ENCODE measurements at places on chromosomes 1 and 21.

DNA sequence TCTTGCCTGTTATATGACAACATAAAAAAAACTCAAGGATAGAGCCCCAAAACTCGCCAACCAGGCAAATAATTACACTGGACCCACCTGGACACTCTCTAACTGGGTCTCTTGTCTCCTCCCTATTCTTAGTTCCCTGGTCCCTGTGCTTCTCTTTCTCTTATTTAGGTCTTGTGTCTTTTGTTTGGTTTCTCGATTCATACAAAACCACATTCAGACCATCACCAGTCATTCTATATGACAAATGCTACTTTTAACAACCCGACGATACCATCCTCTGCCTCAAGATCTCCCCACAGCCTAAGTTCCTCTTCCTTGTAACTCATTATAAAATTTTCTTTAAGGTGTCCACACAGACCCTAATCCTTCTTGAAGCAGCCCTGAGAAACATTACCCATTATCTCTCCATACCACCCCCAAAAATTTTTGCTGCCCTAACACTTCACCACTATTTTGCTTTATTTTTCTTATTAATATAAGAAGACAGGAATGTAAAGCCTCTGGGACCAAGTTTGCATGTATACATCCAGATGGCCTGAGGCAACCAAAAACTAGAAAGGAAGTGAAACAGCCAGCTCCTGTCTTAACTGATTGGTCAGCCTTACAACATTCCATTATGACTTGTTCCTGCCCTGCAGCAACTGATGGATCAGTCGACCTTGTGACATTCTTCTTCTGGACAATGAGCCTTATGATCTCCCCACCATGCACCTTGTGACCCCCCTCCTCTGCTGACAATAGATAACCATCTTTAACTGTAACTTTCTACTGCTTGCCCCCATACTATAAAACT is 638.2 kb downstream of the AMY1C start:
- no peak for DNase-seq

DNA sequence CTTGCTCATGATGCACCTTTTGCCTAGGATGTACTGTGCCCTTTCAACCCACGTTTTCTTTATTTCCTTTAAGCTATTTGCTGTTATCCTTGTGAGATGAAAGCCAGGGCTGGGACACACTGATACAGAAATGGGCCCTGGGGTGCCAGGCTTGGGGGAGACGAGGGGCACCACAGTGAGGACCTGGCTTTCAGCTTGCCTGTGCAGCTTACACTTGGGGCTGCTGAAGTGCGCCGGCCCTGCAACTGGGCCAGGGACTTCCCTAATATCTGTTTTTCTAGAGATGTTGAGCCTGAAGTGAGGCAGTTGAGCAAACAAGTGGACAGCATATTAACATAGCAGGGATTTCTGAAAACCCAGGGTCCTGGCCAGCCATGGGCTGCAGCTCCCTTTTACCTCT is 42.5 kb upstream of the SLC19A1 start:
- DNase-seq, result no peak

DNA sequence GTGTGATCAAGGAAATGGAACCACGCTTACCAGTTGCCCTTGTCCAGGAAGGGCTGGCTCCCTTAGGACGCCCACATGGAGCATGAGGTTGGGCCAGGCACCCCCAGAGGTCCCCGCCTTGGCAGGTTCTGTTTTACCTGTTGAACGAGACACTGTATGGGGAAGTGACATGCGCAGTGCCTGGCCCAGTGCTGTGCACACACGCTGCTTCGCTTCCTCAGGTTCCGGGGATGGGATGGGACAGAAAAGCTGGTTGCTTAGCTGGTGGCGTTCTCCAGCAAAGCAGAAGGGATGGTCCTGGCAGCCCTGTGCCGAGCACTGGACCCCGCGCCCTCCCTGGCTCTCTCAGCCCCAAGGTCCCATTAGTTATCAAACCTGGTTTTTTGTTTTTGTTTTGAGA is 20.7 kb downstream of the SLC66A1 start:
- DNase-seq, result no peak

GRCh38 chr1:54485416-54485815 is 62.6 kb upstream of the ACOT11 start:
- DNase-seq, result no peak

DNA sequence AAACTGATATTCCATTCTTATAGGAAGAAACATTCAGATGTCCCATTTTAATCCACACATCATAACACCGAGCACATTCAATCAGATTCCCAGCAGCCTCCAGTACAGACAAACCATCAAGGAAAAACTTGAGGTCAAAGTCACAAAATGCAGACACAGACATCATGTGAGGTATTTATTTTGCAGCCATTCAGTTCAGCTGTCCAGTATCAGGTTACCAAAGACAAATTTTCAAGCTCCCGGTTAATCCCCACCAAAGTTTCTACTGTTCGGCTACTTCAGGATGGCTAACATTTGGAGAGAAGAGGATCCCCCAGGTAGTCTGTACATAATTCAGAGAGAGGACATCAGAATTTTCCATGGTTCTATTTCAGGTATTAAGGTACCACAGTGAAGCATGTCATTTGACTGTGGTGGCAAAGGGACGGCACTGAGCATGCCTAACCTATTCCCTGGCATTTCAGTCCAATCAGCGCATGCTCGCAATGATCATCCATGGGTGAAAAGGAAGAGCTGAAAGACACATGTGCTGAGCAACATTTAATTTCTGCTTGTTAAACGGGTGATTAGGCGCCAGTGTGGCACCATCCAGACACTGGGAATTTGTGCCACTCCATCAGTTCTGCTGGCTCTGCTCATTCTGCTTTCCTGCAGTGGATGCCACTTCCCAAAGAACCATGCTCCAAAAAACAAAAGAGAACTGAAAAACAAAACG is 13.6 kb upstream of the NDC1 start:
- DNase-seq, result no peak

GRCh38 chr21:45882645-45883044 is 98.9 kb upstream of the COL6A1 start:
- no peak for DNase-seq

- no peak for DNase-seq
Measured at GRCh38 chr1:109770331-109771095, 6.8 kb upstream of the EPS8L3 start.

DNA sequence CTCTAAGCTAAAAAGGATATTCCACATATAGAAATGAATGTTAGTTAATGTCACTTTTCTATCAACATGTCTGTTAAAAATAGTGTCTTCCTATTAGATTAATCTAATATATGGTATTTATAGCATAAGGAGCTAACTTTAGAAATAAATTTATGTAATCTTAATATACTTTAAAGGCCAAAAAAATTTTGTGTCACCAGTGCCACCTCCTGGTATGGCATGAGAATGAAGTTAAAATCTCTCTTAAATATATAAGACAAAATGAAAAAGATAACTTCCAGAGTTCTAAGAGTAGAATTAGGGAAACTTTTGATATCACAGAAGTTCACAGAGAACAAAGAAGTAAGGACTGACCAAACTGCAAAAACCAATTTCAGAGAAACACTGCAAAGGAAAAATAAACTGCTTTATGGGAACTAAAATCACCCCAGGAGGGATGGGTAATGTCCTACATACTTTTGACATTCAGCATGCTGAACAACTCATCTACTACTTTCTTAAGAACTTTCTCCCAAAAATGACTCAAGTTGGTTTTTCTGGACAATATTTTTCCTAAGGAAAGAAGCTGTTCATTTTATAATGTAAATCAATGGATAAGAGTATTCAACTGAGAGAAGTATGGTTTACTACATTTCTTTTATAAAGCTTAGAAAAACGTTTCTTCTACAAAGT is 82.8 kb downstream of the TRIM33 start:
- peak; percentile 7 for DNase-seq
